ENCODE measurements at places on chromosomes 7 and 10. TPM values are rescaled to one million over a fixed set of nuclear protein-coding genes. Genes with fewer than 3 reads are reported as not detected.
A peak's percentile ranks its signal among the peaks of the same experiment; 100 is the strongest.

DNA sequence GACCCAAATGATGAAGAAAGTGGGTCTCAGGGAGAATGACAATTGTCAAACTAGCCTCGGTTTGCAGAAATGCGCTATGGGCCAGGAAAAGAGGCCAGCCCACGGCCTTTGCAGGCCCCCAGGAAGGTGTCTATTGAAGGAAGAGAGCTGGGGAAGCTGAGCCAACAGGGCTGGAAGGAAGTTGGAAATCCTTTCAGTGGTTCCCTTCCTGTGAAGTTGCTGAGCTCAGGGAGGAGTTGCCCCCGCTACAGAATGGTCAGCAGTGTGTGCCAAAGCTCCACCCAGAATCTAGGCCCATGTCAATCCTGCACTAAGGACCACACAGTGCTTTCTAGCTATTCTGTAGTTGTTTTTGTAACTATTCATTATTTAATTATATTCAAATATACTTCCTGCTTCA lies 91.6 kb upstream of the ANLN start:
- DNase-seq = no peak

GRCh38 chr10:117782276-117782675 lies 239.7 kb downstream of the EMX2 start:
- DNase-seq = no peak

DNA sequence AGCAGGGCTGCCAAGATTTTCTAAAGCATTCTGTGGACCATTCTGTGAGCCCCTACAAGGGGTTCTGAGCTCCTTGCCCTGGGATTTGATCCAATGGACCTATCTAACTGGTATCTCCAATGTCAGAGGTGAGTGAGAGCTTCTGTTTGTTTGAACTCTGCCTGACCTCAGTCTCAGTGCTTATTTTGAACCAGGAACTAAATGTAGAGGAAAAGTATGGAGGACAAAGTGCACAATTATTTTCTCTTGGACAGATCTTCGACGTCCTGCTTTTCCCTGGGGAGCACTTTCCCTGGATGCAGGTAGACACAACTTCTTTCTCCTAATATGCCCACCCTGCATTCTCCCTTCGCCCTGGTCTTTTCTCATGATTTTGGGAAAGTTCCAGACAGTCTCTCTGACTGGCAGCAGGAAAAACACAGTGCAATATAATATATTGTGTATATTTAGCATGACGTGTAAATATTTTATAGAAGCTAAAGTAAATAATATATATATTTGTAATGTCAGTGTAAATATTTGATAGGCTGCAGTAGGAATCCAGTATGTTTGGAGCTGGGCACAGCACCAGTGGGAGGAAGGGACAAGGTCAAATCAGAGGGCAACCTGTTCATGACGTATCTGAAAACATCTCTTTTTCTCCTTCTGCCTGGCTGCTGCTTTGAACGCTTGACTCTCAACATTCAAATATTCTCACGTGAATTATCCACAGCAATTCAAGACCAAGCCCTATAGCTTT lies 184.0 kb upstream of the LYZL1 start:
- DNase-seq = peak; percentile 21

DNA sequence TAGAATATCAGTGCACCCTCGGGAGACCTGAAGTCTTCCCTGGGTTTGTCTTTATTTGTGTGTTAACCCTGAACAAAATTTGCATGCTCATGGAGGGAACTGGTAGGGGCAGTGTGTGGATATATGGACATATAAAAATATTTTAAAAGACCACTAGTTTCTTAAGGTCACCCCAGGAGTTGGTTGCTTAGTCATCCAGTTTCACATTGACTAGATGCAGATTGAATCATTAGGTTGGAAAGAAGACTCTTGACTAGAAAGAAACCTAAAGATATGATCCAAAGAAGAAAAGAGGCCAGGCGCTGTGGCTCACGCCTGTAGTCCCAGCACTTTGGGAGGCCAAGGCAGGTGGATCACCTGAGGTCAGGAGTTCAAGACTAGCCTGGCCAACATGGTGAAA lies 137.1 kb downstream of the KAT6B start:
- DNase-seq = no peak

DNA sequence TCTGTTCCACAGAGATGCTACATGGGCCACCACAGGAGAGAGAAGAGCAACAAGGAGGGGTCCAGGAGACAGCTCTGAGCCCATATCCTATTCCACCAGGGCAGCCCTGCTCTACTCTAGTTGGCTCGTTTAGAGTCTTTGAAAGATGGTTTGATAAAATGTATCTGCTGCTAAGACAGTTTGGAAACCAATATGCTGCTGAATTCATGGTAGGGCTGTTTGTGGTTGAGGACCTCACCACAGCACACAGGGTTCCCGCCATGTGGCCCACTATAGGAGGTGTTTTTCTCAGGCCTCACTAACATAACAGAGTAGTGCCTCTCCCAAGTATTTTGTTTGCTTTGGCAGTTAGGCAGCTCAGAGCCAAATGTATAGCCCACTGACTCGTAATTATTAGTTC lies 35.8 kb upstream of the ZC3HAV1L start:
- no peak for DNase-seq

- no peak for DNase-seq
Measured at GRCh38 chr7:143323653-143324052, 7.7 kb downstream of the CLCN1 start.

DNA sequence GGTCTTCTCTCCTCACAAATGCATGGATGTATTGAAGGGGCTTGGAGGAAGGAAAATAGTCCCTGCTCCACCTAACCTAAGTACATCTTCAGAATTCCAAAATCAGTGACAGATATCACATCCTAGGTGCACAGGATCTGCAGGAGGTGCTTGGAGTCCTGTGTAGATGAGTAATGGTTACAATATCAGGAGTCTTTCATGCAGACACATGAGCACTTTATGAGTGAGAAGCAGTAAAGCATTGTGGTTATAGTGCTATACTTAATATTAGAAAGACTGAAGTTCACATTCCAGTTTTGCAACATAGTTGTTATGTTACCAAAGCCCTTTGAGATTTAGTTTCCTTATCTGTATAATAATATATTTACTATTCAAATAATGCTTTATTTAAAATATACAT lies 516.7 kb downstream of the NEBL start:
- DNase-seq = no peak

DNA sequence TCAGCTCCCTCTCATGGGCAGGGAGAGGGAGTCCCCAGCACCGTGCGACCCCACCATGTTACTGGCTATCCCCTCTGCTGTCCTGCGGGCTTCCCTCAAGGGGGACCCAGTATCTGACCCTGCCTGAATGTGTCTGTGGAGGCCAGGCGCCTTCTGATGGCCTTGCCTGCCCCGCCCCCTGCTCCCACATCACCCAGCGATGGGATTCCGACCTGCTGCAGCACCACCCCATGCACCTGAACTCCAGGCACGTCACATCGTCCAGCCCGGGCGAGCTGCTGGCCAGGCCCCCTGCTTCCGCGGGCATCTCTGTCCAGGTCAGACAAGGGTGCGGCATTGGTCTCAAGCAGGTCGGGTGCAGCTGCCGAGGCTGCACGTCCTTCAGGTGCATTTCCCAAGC lies 19.0 kb downstream of the LRRC27 start:
- DNase-seq = no peak

DNA sequence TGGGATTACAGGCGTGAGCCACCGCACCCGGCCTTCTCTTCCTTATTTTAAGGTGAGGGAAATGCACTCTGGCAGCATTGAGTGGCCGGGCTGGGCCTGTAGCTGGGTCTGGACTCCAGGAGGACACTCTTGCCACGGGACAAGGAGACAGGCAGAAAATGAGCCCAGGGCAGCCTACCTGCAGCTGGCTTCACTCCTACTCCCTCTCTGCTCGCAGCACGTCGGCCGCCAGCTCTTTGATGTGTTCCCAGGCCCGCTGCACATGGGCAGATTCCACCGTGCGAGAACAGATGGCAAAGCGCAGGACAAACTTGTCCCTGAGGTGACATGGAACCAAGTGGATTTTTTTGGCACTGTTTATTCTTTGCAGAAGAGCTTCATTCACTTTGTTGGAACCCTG lies 12.9 kb upstream of the FIGNL1 start:
- DNase-seq = no peak

DNA sequence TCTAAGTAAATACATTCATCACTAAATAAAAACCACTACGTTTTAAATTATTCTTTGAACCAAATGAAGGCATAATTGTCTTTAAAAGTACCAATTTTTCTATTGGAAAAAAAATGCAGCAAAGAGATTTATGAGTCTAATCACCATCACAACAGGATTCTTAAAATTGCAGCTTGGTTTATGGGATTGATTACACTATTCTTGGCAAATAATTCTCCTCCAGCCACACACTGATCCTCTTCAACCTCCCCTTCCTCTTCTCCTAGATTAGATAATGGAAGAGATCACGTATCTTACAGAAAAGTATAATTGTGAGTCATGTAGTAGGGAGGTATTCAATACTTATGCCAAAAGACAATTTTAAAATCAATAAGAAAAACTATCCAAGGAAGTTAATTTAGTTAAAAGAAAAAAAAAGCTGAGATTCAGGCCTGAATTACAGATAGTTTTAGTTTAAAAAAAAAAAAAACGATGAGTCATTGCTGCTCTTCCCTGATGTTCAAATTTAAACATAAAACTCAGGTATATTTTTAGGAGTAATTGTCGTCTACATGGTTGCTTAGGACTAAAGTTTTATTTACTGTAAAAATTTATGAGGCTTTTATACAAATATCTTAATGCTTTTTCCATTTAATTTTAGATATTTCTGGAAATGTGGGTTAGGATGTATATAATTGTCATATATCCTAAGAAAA lies 133.7 kb upstream of the CDK1 start:
- no peak for DNase-seq

The UPK3BL2 gene
- 20.7 TPM for total RNA-seq

The PRPS1L1 gene
- not detected for total RNA-seq

The PNLIP gene
- not detected for total RNA-seq

The MET gene
- 41.2 TPM for total RNA-seq
